ENCODE measurements at places on chromosomes 2 and 18.

DNA sequence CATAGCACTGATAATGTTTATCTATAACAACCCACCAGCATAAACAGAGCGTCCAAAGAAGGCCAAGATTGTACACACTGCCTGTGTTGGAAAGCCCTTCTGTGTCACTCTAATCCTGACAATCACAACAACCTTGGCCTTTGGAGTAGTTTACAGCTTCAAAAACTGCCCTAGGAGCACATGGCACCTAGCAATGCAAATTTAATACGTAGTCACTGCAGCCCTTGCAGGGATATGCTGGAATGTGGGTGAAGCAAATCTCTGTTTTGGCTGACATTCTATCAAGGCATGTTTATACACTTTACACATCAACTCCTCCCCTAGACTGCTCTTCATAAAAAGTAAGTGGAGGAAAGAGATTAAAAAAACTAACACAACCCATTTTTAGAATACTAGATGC, 66.8 kb downstream of the GRB14 start:
- DNase-seq: no peak

GRCh38 chr18:66873899-66874298, 270.0 kb upstream of the CDH19 start:
- DNase-seq: no peak

DNA sequence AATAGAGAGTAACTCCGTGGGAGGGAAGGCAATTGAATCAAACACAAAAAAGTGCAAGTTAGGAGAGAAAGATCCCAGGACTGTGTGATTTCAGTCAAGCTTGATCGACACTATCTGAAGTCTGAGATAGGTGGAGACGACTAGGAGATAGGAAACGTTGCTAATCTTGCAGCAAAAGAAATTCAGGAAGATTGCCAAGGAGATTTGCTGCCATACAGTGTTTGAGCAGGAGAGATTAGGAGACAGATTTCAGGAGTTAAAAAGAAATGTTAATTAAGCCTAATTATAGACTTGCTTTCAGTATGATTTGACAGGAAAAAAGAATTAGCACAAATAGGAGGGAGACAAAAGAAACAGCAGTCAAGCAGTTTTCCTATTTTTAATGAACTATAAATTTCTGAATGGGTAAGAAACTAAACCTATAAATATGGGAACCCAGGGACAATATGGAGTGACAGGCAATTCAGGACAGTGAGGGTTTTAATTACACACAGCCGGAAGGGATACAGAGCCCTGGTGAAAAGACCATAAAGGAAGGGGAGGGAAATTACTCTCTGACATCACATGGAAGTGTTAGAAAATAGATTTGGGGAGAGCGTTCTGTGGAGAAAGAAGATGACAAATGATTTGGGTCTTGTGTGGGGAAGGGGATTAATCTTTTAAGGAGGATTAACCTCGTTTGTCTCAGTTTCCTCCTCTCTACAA, 72.6 kb downstream of the SUCLG1 start:
- DNase-seq: no peak

- no peak for DNase-seq
Observed at GRCh38 chr2:127623388-127624319, 22.3 kb upstream of the GPR17 start.

DNA sequence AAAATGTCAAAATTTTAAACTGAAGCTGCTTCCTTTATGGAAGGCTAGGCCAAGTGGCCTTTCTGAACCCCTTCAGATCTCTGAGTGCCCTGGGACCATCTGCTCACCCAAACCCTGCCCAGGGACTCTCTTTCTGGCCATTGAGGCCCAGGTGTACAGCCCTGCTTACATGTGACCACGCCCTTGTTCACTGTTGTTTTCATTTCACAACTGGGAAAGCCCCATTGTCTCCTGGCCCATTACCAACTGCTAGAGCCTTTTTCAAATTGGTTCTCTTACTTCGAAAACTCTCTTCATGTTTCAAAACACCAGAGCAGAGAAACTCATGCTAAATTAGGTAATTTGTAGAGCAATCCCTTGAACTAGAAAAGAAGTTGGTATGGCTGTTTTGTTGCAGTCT, 219.5 kb upstream of the TANK start:
- DNase-seq: peak; percentile 34

- DNase-seq: no peak
Observed at GRCh38 chr2:56576001-56576400, 392.2 kb downstream of the CCDC85A start.

- no peak for DNase-seq
Observed at GRCh38 chr18:26091047-26091630, 726 bp upstream of the SS18 start.

DNA sequence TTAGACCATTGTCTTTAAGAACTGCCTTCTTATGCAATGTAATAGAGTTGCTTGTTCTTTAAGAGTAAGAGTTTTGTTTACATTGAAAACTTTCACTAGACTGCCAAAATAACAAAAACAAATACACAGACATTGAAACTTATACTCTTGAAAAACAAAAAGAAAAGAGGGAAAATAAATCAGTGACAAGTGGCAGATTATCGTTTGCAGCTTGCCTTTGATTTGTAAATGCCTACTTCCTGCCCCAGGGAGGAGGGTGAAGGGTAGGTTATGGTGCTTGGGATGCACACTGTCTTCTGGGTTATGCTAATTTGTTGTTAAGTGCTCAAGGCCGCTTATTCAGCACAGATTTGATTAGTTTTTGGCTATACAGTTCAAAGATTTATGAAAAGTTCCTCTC, 198.7 kb downstream of the TGIF1 start:
- DNase-seq: no peak

- no peak for DNase-seq
Observed at GRCh38 chr2:237269138-237269875, 144.7 kb downstream of the COL6A3 start.

DNA sequence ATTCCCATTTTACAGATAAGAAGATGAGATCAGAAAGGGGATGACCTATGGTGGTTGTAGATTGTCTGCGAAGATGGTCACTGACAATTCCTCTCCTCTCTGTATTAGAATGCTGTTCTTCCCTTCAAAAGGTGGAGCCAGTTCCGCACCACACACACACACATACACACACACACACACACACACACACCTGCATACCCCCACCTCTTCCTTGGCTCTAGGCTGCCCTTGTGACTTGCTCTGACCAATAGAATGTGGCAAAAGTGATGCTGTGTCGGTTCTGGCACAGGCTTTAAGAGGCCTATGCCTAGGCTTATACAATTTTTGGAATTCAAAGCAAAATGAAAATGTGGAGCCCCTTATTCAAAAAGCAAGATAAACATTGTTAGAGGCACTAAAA, 88.0 kb downstream of the ZFP36L2 start:
- DNase-seq: no peak

DNA sequence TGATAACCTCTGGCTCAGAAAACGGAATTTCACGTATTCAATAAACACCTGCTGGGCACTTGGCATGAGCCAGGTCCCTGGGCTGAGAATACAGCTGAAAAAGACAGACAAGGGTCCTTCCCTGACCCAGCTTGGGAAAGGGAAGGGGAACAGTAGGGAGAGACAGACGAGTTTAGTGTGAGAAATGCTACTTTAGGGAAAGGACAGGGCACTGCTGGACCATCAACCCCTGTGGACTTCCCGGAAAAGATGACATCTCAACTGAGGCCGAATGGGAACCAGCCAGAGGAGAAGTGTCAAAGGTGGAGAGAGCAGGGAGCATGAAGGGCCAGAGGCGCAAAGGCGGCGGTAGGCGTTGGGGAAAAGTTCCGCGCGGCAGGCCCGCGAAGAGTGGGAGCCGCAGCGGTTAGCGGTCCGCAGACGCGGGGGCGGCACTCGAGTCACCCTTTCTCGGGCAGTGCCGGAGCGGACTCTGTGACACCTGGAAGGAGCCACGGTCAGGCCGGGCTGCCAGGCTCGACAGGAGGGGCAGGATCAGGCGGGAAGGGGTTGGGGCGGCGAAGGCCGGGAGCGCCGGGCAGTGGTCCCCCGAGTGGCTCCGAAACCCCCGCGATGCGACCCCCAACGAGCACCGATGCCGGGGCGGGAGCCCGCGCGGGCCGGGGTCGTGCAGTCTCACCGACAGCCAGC, 519 bp downstream of the TEX261 start:
- no peak for DNase-seq
